Stimulated activated CD4-positive, alpha-beta T cell treated with anti-CD3 and anti-CD28 coated beads, Interleukin-15, amount 100 ng/mL, for 24 hours (primary cell): ENCODE measurements at places on chromosomes 12 and 14.

DNA sequence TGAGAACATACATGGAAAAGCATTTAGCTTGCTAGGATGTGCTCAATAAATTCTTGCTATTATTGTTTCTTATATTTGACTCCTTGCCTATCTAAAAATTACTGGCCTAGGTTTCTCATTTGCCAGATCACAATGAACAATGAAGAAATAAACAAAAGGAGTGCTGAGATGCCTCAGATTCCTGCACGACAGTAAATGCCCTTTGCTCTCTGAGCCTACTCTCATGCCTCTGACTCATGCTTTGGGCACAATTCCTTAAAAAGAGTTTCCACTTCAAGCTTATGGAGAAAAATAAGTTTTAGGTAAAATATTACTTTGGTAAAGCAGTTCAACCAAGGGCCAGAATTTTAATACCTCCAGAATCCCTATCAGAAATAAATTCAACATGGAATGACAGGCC, 30.9 kb downstream of the GRIN2B start:
- DNase-seq, result no peak

DNA sequence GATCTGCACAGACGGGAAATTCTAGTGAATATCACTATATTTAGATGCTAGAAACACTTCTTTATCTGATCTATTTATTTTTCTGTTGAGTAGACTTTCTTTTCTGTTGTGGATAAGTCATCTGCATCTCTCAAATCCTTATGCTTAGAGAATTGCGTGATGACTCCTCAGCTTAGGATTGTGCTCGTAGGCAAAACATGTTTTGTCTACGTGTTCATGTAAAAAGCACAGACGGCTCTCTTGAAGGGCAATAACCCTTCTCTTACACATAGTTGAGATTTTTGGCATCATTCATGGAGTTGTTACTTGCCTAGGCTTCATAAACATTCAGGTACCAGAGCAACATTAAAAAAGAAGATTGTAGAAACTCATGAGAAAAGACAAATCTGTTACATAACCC, 18.6 kb downstream of the PPFIBP1 start:
- DNase-seq, result no peak

DNA sequence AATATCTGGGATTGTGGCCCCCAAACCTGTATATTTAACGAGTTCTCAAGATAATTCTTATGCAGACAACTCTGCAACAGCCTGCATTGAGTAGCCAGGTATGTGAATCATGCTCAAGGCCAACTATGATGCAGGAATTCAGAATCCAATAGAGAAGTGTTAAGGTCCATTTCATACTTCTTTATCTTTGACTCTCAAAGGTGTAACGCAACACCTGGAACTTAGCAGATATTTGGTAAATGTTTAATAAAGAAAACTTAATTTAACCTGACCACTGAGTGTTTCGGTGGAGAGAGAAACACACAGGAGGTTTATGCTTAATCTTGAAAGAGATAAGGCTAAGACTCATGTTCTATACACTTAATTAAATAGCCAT, 156.5 kb upstream of the PLEKHG7 start:
- DNase-seq, result no peak

GRCh38 chr14:105348945-105349699, 34.6 kb downstream of the PACS2 start:
- DNase-seq, result no peak

GRCh38 chr14:64266239-64266638, 27.9 kb downstream of the ESR2 start:
- no peak for DNase-seq

- no peak for DNase-seq
Observed at GRCh38 chr14:29584992-29585391, 342.7 kb downstream of the PRKD1 start.

DNA sequence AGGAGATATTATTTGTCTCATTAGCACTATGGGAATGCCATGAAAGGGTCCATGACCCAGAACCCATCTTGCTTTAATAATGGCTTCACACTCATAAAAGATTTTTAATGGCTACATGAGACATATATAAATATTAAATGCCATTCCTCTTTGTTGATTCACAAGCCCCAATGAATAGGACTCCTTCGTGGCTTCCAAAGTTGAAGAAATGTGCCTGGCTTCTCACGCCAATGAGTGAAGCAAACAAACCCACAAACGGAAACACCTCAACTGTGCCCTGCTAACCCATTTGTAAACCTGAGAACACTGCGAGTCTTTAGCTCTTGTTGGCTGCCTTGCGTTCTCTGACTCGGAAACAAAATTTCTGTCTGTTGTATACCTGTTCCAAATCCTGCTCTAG, 381.7 kb upstream of the DDHD1 start:
- no peak for DNase-seq

DNA sequence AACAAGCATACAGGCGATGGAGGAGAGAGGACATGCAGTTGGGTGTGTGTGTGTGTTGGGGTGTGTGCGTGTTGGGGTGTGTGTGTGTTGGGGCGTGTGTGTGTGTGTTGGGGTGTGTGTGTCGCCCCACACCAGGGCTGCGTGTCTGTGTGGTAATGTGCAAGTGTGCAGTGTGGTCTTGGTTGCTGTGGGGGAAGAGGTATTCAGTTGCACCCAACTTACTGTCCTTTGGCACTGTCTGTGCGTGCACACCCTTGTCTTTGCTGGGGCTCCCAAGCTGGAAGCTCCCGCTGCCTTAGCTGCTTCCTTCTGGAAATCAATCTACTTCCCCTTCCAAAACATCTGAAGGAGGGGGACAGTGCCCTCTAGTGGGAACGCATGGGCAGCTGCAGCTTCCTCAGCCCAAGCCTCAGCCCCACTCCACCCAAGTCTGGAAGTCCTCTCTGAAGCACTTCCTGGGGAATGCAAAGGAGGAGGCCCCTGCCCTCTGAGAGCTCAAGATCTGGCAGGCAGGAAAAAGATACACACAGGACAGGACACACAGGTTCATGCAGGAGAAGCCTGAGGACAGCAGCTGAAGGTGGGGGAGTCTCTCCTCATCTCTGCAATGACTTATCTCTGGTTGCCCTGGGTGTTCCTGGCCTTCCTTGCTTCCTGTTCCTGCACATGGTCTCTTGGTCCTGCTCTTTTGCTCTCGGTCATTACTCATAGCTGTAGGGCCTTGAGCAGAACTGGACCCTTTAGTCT, 13.1 kb downstream of the ASIC1 start:
- DNase-seq, result peak; percentile 80

DNA sequence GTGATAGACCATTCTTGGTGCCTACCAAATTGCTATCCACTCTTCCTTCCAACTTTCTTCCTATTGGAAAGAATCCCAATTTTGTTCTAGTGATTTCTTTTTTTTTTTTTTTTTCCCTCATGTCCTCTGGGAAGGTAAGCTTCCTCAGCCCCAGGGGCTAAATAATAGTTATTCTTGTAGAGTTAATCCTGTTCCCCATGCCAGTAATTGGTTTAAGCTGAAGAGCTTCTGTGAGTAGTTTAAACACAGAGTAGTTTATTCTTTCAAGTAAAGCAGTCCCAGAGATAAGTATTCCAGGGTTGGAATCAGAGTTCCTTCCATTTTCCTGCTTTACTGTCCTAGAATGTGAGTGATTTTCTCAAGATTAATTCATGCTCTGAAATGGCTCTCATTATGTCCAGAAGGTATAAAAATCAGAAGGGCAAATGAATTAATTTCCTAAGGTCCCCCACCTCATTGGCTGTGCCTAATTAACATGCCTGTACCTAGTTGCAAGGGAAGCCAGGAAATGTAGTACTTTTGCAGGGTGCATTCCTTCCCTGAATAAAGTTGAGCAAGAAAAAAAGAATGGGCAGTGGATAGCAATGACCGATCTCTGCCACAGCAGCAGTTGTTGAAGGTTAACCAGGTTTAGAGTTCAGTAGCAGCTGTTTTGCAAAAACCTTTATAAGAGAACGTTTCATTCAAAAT, 97.8 kb downstream of the PLEKHA5 start:
- no peak for DNase-seq

- peak; percentile 50 for DNase-seq
Observed at GRCh38 chr12:28191051-28192048, 1.1 kb downstream of the CCDC91 start.

GRCh38 chr12:28374556-28374955, 184.3 kb downstream of the CCDC91 start:
- no peak for DNase-seq

GRCh38 chr14:90645842-90646443, 170.3 kb downstream of the TTC7B start:
- no peak for DNase-seq

DNA sequence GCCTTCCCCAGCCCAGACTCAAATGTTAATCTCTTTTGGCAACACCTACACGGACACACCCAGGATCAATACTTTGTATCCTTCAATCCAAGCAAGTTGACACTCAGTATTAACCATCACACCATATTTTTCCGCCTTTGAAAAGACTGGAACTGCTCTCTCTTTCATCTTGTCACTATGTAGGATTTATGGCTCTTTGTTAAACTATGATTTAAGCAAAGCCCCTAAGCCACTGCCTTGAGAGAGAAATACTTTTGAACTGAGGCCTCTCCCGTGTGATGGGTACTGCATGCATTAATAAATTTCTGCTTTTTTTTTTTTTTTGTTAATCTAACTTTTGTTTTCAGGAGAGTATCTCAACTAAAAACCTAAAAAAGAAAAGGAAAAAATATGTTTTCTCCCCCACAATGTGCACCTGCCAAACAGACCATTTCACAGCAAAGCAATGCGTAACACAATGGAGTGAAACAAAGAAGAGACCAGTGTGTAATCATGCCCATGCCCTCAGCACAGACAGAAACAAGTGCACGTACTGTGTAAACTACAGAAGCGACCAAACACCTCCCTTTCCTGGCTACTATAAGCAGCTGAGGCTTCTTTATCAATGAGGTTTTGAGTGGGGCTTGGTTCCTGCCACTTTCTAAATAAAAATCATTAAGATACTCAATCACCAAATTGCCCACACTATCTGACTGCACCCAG, 28.3 kb upstream of the ETFBKMT start:
- no peak for DNase-seq

- no peak for DNase-seq
Observed at GRCh38 chr12:67810166-67810565, 161.6 kb downstream of the DYRK2 start.

DNA sequence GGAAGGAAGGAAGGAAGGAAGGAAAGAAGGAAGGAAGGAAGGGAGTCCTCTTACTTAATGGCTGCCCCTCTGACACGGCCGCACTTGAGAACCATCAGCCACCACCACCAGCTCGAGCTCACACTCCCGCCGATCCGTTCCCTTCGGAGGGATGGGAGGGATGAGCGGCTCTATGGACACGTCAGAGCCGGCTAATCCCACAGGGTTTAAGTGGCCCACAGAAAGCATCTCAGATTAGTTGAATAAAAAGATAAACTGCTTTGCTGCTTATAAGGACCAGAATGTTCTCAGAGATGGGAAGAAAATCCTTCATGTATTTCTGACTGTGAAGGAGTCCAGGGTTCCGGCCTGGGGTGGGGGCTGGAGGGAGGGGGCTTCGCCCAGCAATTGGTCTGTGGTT, 31.1 kb downstream of the PRIMA1 start:
- DNase-seq, result no peak

DNA sequence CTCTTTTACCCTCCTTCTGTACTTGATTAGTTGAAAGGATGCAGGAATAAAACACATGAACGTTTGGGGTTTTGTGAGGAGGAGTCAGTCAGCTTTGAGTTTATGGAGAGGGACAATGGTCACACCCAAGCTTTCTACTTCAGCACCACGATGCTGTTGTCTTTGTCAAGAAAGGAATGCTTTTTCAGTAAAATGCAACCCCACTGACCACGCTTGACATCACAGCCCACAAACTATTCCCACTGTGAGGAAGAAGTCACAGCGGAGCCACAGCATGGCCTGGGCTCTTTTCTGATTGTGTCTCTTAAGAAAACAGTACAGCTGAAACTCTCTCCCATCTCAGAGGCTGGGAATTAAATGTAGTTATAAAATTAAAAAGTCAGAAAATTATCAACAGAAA, 135.2 kb downstream of the APAF1 start:
- no peak for DNase-seq

DNA sequence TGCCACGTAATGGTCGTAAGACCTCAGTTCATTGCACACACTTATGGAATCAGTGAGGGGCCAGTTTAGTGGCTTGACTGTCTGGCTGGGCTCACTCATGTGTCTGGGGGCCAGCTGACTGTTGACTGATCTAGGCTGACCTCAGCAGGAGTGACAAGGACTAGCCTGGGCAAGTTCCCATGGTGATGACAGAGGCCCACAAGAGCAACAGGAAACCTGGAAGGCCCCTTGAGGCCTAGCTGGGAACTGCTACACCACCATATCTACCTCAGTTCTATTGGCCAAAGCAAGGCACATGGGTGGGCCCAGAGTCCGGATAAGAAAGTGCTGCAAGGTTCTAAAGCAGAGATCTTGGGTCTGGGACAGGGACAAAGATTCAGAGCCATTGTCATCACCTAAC, 21.3 kb upstream of the RFLNA start:
- peak; percentile 18 for DNase-seq

GRCh38 chr14:60111732-60112131, 20.0 kb downstream of the PCNX4 start:
- no peak for DNase-seq

GRCh38 chr12:15669256-15669948, 119.8 kb downstream of the EPS8 start:
- no peak for DNase-seq

DNA sequence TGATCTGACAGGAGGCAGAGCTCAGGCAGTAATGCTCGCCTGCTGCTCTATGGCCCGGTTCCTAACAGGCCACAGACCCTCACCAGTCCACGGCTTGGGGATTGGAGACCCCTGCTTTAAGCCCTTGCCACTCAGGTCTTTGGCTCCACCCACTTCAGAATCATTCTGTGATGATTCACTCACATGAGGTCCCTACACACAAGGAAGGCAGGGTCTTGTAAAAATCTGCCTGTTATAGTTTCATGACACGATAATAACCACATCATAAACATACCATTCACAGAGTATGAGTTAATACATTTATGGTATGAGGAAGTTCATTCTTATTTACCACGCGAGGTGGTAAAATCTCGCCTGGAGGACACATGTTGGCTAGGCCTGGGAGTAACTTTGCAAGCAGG, 29.0 kb upstream of the MAX start:
- DNase-seq, result no peak

- no peak for DNase-seq
Observed at GRCh38 chr14:33282331-33283230, 343.9 kb downstream of the NPAS3 start.

- DNase-seq, result no peak
Observed at GRCh38 chr14:105737504-105738246, 211.3 kb downstream of the TMEM121 start.

GRCh38 chr14:69610874-69611171, 573 bp upstream of the SUSD6 start:
- DNase-seq, result no peak

- peak; percentile 48 for DNase-seq
Observed at GRCh38 chr12:124862768-124863415, 772 bp downstream of the SCARB1 start.

DNA sequence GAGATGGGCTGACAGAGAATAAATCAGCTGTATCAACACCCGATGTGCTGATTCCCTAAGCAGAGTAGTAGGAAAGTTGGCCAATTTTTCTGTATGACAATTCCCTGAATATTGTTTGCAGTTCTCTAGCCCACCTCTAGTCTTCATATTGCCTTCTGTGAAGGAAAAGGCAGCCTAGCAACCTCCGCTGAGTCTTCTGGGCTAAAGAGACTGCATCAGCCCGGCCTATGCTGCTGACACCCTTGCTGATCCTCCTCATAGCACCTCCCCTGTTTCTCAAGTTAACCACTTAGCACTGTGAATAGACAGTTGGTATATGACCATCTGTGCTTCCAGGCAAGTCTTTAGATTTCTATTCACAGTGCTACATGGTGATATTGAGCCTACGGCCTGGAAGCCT, 161.1 kb upstream of the EGLN3 start:
- no peak for DNase-seq
